ENCODE measurements at places on chromosomes 13 and 19.

DNA sequence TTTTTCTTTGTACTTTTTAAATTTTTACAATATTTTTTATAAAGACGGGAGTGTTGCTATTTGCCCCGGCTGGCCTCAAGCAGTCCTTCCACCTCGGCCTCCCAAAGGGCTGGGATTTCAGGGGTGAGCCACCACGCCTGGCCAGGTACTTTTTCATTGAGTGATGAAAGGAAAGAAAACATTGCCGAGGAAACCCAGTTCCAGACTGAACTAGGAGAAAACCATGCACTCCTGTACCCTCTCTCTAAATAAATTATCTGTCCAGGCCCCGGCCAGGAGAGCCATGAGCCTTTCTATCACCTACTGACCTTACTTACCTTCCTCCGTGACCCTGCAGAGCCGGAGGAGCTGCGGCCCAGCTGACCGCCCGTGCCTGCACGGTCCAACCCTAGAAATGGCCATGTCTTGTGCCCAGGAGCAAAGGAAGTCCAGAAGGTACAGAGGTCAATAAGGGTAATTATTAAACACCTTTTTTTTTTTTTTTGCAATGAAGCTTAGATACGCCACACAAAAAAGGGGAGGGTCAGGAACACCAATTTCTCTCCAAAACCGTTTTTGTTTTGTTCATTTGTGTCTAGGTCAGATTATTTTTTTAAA lies at the start of gene SLC7A9:
Gene SLC7A9, minus strand, starts transcription at position 399 of the 597 bp plus-strand sequence. CDS start 1,233 bp downstream, outside the sequence.
- DNase-seq: no peak

GRCh38 chr19:5609881-5610448 lies 12.6 kb downstream of the SAFB2 start:
- no peak for DNase-seq

GRCh38 chr13:61880578-61881283 lies 465.1 kb upstream of the PCDH20 start:
- no peak for DNase-seq

- DNase-seq: no peak
Measured at GRCh38 chr19:57271280-57271679, 9.0 kb upstream of the ZNF460 start.

- no peak for DNase-seq
Measured at GRCh38 chr13:114043421-114044053, 69.7 kb upstream of the C13orf46 start.

DNA sequence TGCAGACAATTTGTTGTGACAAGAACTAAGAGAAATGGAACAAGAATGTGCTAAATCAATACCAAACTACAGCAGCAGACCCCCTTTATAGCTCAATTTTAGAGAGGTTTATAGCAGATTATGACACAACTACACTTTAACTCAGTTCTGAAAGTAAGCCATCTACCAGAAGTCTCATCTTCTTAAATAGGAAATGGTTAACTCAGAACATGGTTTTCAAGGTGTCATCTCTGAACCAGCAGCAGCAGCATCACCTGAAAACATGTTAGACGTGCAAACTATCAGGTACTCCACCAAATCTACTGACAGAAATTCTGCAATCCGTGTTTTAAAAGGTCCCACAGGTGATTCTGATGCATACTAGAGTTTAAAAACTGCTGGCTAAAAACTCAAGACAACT lies 6.8 kb downstream of the LHFPL6 start:
- no peak for DNase-seq

GRCh38 chr13:99178636-99179035 lies 22.0 kb upstream of the UBAC2 start:
- no peak for DNase-seq

GRCh38 chr19:56273563-56274117 lies 1.1 kb downstream of the EDDM13 start:
- no peak for DNase-seq

GRCh38 chr13:29969286-29969685 lies 118.9 kb upstream of the UBL3 start:
- DNase-seq: no peak

- no peak for DNase-seq
Measured at GRCh38 chr13:95471960-95472359, 80.6 kb upstream of the CLDN10 start.

DNA sequence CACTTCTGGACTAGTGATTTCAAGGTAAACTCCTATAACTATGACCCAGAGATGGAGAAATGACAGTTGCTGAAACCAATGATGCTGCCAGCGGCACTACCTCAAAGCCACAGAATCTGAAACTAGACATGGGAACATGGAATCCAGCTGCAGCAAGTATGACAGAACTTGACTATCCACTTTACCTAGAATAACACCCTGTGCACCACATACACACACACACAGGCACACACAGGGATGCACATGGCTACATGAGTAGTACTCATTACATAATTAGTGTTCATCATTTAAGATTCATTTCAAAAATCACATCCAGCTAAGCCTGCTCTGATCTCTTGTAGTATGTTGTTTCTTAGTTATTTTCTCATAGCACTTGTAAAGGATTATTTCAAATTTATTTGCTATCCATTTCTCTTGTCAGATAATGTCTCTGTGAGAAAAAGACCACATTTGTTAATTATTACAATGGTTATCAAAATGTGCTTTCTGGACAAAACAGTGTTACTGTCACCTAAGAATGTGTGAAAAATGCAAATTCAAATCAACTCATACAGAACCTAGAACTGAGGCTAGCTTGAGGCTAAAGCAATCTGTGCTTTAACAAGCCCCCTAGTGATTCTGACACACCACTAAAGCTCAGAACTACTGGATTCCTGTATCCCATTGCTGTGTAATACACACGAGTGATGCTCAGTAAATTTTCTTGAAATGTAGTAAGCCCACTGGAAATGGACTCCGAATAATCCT lies 59.4 kb downstream of the WTIP start:
- DNase-seq: no peak

DNA sequence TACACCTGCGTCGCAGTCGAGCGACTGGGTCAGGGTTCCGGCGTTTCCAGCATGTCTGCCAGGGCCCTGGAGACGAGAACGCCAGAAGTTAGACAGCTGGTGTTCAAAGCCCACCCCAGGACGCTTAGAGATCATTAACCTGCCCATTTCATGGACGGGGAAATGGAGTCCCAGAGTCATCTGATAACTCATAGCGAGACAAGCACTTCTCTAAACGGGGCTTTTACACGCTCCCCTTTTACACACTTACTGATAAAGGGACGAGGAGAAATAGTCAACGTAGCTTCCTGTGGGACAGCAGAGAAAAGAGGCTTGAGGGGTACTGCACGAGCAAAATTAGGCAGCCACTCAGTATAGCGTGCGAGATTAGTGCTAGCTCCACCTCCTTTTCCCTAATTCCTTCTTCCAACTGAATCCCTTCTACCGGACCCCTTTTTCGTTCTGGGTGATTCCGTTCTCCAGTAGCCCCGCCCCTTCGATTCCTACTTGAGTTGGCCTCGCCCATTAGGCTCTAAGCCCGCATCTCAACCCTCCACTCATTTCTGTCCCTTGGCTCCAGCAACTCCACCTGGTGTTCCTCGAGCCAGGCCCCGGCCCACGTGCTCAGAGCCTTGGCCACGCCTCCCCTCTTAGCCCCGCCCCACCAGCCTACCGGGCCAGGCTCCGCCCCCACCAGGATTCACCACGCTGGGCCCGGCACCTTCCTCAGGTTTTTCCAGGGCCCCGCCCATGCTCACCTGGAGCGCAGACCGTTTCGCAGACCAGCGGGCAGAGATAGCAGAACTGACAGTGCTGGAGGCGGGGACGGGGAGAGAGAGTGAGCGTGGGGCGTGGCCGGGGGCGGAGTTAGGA lies 3.7 kb downstream of the HRC start:
- no peak for DNase-seq

DNA sequence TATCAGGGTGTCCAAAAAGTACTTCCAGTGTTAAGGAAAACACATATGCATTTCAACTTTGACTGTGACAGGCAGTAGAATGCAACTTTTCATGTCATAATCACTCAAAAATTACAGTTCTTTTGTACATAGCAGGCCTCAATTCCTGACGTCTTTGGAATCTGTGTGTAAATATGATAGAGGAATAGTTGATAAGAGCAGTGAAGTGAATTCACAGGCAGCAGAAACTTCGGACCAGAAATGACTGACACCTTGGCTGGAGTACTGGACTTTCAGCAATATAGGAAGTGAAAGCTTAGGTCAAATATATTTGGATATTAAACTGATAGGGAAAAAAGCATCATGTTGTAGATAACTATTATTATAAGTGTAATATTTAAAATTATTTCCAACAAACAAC lies 1741.2 kb upstream of the PCDH20 start:
- no peak for DNase-seq

DNA sequence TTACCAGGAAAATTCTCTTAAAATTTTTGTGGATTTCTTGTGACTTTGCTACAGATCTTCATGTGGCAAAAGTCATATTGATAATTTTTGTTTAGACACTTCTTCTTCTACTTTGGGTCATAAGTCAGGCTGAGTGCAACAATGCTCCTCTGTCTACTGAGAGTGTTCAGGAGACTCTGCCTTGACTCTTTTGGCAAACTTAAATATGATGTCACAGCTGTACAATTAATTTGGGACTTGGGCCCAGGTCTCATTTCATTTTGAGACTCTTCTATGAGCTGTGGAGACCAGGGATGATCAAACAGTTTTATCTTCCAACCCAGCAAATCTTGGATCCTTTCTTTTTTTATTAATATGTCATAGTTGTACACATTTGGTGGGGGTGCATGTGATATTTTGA lies 19.7 kb upstream of the IPO5 start:
- no peak for DNase-seq

DNA sequence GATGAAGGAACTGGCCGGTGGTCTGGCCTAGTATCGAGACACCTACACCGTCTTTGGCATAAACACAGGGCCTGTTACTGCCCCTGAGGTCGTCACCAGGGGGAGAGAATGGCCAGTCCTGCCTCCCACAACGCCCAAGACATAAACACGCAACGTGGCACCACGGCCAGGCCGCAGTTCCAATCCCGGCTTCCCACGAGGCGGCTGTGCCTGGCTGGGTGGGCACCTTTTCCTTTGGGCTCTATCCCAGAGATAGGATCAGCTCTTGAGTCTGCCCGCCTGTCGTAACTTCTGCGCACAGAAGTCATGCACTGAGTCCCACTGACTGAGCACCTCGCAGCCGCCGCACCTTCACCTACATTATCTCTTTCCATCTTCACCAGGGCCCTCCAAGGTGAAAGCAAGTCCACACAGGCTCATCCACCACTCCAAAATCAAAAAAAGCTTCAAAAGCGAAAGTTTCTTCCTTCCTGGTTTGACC lies 1.1 kb downstream of the MIER2 start:
- no peak for DNase-seq

- DNase-seq: peak; percentile 52
Measured at GRCh38 chr19:35211545-35212230, 16.9 kb downstream of the FAM187B start.

- DNase-seq: no peak
Measured at GRCh38 chr19:17722655-17723240, 3.5 kb downstream of the MAP1S start.

GRCh38 chr13:75617230-75617629 lies 18.9 kb upstream of the LMO7 start:
- no peak for DNase-seq

- DNase-seq: no peak
Measured at GRCh38 chr13:24905242-24905641, 141.3 kb downstream of the RNF17 start.

GRCh38 chr13:107864543-107865317 lies 350.6 kb downstream of the LIG4 start:
- no peak for DNase-seq

DNA sequence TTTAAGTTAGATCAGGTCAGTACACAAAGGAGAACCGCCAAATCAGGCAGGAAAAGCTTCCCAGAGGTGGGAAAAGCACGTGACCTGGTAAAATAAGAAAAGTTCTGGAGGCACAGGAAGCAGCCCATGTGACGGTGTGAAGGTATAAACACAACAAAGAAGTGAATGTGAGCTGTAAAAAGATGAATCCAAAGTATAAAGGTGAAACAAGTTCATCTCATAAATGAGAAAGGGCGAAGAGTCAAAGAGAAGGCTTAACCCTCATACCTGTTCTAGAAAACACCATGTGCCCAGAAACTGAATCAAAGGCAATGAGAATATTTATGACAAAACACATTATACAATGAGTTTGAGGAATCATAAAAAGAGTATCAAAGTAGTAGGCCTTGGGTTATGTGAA lies 47.0 kb downstream of the USP12 start:
- no peak for DNase-seq

- DNase-seq: no peak
Measured at GRCh38 chr13:45021250-45021649, 31.9 kb downstream of the GPALPP1 start.

- no peak for DNase-seq
Measured at GRCh38 chr19:7887408-7888144, 734 bp upstream of the LRRC8E start.

DNA sequence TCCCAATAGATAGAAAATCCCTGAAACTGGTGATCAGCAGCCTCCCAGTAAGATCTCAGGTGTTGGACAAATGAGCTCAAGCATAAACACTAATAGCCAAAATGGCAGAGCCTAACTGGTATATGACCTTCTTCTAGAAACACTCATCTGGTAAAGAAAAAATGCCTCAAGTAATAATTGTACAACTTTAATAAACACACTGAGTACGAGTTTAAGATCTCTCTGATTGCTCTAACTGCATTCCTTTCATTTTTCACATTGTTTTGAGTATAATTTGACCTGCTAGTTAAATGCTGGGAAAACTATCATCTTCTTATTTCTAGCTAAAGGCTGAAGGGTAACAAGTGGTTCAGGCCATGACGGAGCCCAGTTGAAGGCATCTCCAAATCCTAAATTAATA lies 2009.5 kb upstream of the PCDH20 start:
- DNase-seq: no peak

GRCh38 chr19:55206664-55207500 lies 2.4 kb downstream of the PTPRH start:
- DNase-seq: no peak

DNA sequence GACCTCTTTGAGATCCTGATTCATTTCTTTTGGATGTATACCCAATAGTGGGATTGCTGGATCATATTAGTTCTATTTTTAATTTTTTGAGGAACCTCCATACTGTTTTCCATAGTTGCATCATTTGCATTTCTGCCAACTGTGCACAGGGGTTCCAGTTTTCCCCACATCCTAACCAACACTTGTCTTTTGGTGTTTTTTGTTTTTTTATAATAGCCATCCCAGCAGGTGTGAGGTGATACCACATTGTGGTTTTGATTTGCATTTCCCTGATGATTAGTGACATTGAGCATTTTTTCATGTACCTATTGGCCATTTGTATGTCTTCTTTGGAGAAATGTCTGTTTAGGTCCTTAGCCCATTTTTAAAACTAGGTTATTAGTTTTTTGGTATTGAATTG lies 18.8 kb upstream of the GPR183 start:
- DNase-seq: no peak

- DNase-seq: no peak
Measured at GRCh38 chr19:32421589-32422361, 16.2 kb downstream of the DPY19L3 start.

DNA sequence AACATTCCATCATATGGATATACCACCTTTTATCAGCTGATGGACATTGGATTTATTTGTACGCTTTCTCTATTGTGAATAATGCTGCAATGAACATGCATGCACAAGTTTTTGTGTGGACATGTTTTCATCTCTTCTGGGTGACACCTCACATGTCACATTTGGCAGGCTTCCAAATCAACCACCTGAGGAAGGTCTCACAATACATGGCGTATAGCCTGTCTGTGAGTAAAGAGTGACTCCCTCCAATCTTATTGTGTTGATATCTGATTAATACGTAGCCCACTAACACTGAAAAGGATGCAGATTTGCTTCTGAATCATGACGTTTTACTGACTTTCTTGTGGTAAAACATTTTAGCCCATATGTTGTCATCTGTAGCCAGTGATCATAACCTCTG lies 61.1 kb downstream of the SLC15A1 start:
- no peak for DNase-seq

GRCh38 chr19:56538254-56538760 lies 441 bp upstream of the ZFP28 start:
- peak; percentile 85 for DNase-seq

All from stimulated activated CD4-positive, alpha-beta T cell treated with anti-CD3 and anti-CD28 coated beads, TNF-alpha, amount 100 ng/mL, for 4 hours (primary cell).